CD4-positive, alpha-beta T cell (primary cell): ENCODE measurements at places on chromosomes 5 and 9.

- H3K27me3 ChIP-seq, result no peaks in the 10 kb centered on the region
- H3K4me3 ChIP-seq, result no peak overlapping the region
- no peak overlapping the region for H3K27ac ChIP-seq
- H3K4me1 ChIP-seq, result peaks cover 2% of the 10 kb centered on the region
- peaks cover 14% of the 10 kb centered on the region for H3K36me3 ChIP-seq
- no peak for DNase-seq
These were observed 11.4 kb downstream of the YTHDC2 start for GRCh38 chr5:113524927-113525326.

GRCh38 chr5:72443883-72444282, 63.3 kb downstream of the ZNF366 start:
- no peak overlapping the region for H3K4me3 ChIP-seq
- H3K27ac ChIP-seq, result no peak overlapping the region
- no peaks in the 10 kb centered on the region for H3K36me3 ChIP-seq
- no peaks in the 10 kb centered on the region for H3K27me3 ChIP-seq

DNA sequence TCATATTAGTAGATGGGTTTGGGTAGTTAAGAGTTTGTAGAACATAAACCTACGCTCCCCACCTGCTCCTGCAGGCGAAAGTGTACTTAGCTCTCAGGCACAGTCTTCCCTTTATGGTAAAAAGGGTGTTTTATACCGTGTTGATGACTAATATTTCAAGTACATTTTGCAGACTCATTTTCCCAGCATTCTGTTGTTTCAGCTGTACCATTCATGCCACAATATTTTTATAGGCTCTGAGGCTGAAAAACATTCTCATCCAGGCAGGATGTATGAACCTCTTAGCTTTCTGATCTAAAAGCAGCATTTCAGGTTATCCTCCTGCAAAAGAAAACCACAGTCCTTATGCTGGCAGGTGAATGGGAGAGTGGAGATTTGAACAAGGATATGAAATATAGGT, 231.4 kb downstream of the NR2F1-AS1 start:
- H3K4me1 ChIP-seq, result no peaks in the 10 kb centered on the region
- no peak overlapping the region for H3K4me3 ChIP-seq
- H3K27ac ChIP-seq, result no peak overlapping the region
- H3K36me3 ChIP-seq, result no peaks in the 10 kb centered on the region
- no peaks in the 10 kb centered on the region for H3K27me3 ChIP-seq

DNA sequence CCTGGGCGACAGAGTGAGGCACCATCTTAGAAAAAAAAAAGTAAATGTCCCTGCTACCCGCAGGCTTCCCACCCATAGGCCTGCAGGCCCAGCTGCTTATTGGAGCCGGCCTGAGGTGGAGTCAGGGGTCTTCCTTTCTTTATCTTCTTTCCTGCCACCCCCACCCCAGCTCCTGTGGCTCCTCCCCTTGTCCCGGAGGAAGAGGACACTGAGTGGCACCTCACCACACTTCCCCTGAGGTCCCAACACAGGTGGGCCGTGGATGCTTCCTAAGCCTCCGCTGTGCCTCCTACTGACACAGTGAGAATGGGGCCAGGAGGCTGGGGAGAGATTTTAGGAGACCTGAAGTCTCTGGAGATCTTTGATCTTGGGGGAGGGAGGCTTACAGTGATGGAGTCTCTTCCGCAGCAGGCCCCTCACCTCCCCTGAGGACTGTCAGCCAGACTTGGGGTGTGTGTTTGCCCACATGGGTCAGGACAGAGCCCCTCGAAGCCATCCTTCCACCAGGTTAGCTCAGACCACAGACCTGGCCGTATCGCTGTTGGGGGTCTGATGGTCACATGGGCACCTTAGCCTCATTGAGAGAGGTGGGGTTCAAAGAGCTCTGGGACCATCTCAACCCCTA, 135.4 kb upstream of the IER5L start:
- H3K27ac ChIP-seq, result no peak overlapping the region
- no peak for DNase-seq
- no peaks in the 10 kb centered on the region for H3K36me3 ChIP-seq

DNA sequence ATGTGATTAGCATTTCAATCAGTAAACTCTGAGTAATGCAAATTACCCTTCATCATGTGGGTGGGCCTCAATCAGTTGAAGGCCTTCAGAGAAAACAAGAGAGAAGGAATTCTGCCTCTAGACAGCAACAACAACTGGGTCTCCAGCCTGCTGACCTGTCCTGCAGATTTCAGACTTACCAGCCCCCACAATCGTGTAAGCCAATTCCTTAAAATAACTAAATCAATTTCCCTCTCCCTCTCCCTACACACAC, 41.7 kb upstream of the FBXW11 start:
- peaks cover 97% of the 10 kb centered on the region for H3K36me3 ChIP-seq
- H3K27me3 ChIP-seq, result no peaks in the 10 kb centered on the region
- H3K4me3 ChIP-seq, result no peak overlapping the region
- H3K27ac ChIP-seq, result no peak overlapping the region
- no peak for DNase-seq

- H3K36me3 ChIP-seq, result no peaks in the 10 kb centered on the region
- no peak overlapping the region for H3K27ac ChIP-seq
- DNase-seq, result no peak
These were observed 29.3 kb upstream of the NDFIP1 start for GRCh38 chr5:142079306-142079721.
